ENCODE measurements at places on chromosomes 4 and X. TPM values are rescaled to one million over a fixed set of nuclear protein-coding genes. Genes with fewer than 3 reads are reported as not detected.

Gene ARSJ
- total RNA-seq, result not detected

Gene FAAH2
- total RNA-seq, result 1.1 TPM

Gene SHROOM4
- not detected for total RNA-seq

Gene PWWP3B
- not detected for total RNA-seq

Gene MAGEB1
- total RNA-seq, result not detected

Gene CPZ
- total RNA-seq, result not detected
